Occipital lobe (tissue), 3 donors: ENCODE measurements at places on chromosomes 13 and 19. TPM values are rescaled to one million over a fixed set of nuclear protein-coding genes. Genes with fewer than 3 reads are reported as not detected.

Gene CGB8
- not detected for total RNA-seq

Gene RGL3
- not detected for total RNA-seq

Gene KLK8
- not detected for total RNA-seq

Gene JSRP1
- not detected for total RNA-seq

Gene ZNF90
- total RNA-seq: 3.0 TPM

Gene METTL21C
- total RNA-seq: not detected

Gene ADPRHL1
- total RNA-seq: 0.62 TPM

Gene LGALS4
- total RNA-seq: 1.4 TPM

Gene INAFM1
- 2.3 TPM for total RNA-seq

Gene ZNF419
- 32.1 TPM for total RNA-seq

Gene SELENOV
- total RNA-seq: not detected

Gene TPTE2
- total RNA-seq: 0.16 TPM

Gene PDX1
- total RNA-seq: not detected

Gene ZNF91
- 889 TPM for total RNA-seq

Gene ZNF682
- total RNA-seq: 18.2 TPM

Gene IGFL4
- 1.6 TPM for total RNA-seq
